Activated CD4-positive, alpha-beta T cell treated with anti-CD3 and anti-CD28 coated beads, Interleukin-10, Interleukin-2, amounts not matched to agents 100 ng/mL and 50 ng/mL, durations not matched to agents 16 hours and 8 hours (primary cell): ENCODE measurements at places on chromosomes 6 and 20.

GRCh38 chr6:42720739-42721138, 1.7 kb downstream of the PRPH2 start:
- DNase-seq = no peak

DNA sequence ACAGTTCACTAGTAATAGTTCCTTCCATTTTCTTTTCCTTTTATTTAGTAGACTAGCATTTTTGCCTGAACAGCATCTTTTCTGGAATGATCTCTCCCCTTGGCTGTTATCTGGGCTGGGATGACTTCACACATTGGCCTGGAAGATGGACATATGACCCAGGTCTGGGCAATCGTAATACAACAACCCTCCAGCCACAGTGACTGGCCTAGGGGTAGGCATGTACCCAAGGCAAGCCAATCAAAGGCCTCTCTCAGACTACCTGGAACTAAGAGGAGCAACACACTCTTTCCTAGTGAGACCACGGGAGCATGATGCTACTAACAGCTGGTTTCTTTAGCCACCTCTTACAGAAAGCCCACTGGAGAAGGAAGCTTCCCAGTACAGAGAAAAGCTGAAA, 252.2 kb downstream of the GMPR start:
- no peak for DNase-seq

DNA sequence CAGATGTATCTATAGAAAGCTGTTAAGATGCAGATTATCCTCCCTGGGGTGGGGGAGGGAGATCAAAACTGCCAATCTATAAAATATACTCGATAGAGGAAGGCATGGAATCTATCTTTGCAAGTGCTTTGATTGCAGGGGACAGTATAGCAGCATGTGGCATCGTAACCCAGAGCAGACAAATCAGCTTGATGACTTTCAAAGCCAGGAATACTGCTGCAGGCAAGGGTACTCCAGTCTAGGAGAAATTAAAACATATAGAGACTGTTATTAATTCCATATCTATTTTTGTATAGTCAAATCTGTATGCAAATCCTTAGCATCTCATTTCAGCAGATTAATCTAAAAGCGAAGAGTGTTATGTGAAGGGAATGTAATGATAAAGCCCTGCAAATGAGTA, 159.4 kb downstream of the MMS22L start:
- DNase-seq = no peak

GRCh38 chr6:156875062-156875461, 97.9 kb downstream of the ARID1B start:
- peak; percentile 38 for DNase-seq

DNA sequence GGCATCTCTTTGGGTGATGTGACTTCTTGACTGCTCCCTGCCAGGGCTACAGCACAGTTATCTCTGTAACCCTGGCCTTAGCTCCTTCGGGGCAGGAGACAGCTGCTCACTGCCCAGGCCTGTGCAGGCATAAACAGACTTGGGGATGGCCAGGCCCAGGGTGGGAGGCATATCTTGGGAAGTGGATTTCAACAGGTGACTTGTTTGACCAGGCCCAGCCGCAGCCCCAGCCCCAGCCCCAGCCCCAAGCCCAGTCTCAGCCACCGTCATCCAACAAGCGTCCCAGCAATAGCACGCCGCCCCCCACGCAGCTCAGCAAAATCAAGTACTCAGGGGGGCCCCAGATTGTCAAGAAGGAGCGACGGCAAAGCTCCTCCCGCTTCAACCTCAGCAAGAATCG, 7.5 kb downstream of the MEA1 start:
- DNase-seq = no peak
